Stimulated activated CD4-positive, alpha-beta T cell treated with anti-CD3 and anti-CD28 coated beads, Interleukin-12 subunit alpha, Interleukin-12 subunit beta, amount 100 ng/mL, for 4 hours (primary cell): ENCODE measurements at places on chromosomes 1 and 21.

GRCh38 chr1:197311081-197311480, 43.0 kb downstream of the CRB1 start:
- DNase-seq: no peak

- DNase-seq: no peak
Observed at GRCh38 chr1:110283677-110284076, 55.5 kb upstream of the RBM15 start.

DNA sequence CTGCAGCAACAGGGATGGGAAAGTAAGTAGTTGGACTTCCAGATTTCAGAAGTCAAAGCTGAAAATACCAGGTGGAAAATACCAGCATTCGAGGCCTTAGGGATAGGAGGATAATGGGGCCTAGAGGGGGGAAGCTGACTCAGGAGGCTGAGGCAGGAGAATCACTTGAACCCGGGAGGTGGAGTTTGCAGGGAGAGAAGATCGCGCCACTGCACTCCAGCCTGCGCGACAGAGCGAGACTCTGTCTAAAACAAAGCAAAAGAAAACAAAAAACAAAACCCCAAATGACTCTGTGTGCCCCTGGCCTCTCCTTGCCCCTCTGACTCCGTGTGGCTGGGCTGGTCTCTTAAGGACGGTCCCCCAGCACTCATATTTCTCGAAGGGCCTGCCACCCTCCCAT, 3.4 kb downstream of the SH2D2A start:
- no peak for DNase-seq

DNA sequence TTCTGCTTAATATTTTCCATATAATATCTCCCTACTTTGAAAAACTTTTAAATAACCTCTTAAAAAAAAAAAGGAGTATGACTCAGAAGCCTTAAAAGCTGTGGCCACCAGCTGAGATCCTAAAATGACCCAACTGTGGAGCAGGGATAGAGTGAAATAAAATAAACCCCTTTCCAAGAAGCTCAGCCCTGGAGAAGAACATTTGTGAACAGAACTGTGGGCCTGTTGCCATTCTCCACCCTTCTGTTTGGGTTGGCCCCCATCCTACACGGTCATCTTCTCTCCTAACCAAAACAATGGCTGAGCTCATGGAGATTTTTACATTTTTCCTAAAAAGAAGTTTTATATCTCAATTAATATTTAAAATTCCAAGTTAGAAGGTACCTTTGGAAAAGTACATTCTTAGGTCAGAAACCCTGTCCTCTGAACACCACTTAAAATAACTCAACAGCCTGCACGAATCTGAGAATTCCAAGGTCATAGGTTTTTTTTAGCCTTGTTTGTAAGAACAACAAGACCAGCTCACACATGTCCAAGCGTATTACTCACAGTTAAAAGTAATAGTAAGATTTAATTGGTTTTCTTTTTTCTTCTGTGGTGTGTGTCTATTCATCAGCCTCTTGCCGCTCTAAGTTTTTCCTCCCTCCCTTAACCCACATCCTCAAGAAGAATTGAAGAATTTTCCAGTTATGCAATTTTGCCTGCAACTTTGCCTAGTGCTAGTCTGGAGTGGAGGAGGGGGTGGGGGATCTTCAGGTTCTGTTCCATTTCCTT, 107.7 kb upstream of the ERRFI1 start:
- no peak for DNase-seq

GRCh38 chr1:42157667-42158066, 4.5 kb downstream of the GUCA2B start:
- no peak for DNase-seq

DNA sequence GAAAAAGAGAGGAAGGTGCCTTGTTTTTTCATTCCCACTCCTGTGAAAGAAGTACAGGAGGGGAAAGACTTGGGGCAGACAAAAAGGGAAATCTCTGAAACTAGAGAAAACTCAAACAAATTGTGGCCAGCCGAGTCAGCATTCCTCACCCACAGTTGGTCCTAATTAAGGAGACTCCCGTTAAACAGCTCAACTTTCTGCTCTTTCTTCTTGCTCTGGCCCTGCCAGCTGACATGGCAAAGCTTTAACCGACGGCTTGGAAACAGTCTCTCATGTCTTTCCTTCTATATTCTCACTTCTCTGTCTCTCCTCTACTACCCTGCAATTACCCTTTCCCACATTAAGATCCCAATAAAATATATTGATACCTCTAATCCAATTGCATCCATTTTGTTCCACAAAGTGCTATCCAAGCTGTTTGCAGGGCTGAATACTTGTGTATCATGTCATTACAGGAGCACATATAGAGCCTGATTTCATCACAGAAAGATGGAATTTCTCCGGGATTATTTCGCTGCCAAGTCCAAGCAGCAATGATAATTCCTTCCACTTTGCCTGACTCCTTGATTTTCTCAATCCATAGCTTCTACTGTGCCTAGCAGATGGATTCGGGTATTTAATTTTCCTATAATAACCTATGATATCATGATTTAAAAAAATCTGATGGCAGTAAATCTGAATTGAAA, 65.4 kb upstream of the IPO9 start:
- DNase-seq: no peak

DNA sequence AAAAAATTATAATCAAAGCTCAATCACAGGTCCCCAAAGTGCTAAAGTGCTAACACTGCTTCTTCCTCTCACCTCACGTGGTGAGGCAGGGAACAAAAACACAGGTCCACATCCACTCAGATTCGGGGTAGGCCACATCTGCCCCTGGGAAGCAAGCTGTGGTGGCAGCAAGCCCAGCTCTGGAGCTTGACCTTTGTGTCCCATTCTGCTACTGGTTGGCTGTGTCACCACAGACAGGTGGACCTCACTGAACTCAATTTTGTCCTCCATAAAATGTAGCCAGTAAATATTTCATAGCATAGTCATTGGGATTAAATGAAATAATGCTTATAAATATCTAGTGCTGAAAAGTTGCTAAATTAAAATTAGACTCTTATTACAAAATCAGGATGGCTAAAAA, 8.5 kb downstream of the AZIN2 start:
- no peak for DNase-seq

DNA sequence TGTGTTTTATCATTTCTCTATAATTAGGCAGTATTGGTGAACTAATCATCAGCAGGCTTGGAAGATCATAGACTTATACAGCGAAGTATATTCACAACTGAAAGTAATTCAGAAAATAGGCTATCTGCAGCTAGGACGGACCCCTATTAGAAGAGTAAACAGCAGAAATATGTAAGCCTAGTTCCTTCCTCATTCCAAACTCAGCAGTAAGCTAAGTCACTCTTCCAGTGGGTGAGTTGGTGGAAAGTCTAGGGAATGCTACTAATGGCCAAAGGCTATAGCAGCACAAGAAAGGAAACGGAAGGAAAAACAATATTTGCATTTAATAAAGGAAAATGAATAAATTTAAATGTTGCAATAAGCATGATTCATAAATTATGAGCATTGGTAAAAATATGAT, 918.1 kb upstream of the TMPRSS15 start:
- DNase-seq: no peak

- no peak for DNase-seq
Observed at GRCh38 chr1:33455539-33456501, 16.6 kb upstream of the ZSCAN20 start.

DNA sequence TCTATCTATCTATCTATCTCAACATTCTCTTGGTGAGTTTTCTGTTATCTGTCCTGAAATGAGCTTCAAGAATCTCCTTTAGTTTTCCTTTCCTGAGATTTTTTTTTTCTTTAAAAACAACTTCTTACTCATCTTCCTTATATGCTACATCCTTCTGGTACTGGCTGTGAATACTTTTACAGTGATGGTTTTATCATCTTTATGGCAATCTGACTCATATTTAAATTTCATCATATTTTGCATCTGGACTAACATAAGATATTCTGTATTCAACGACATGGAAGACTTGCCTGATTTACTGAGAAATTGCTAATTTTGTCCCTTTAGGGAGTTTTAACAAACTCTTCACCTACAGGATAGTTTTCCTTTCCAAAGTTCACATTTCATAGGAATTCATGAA, 33.0 kb downstream of the PDE4B start:
- no peak for DNase-seq

- DNase-seq: no peak
Observed at GRCh38 chr1:77899647-77900320, 11.4 kb downstream of the NEXN start.

GRCh38 chr1:219659005-219659600, 46.2 kb upstream of the ZC3H11B start:
- no peak for DNase-seq
